NCI-H69 (cell line): ENCODE measurements at places on chromosomes 12 and 14.
A peak's percentile ranks its signal among the peaks of the same experiment; 100 is the strongest.

DNA sequence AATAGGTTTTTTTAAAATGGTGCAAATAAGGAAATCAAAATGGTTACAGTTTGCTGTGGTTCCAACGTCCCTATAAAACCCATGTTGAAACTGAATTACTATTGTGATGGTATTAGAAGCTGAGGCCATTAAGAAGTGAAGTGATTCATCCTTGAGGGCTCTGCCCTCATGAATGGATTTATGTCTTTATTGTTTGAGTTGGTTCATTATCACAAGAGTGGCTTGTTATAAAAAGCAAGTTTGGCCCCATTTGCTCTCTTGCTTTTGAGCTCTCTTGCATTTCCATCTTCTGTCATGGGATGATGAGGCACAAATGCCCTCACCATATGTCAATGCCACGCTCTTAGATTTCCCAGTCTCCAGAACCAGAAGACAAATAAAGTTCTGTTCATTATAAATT, 62.3 kb downstream of the PRKD1 start:
- DNase-seq = peak; percentile 93

DNA sequence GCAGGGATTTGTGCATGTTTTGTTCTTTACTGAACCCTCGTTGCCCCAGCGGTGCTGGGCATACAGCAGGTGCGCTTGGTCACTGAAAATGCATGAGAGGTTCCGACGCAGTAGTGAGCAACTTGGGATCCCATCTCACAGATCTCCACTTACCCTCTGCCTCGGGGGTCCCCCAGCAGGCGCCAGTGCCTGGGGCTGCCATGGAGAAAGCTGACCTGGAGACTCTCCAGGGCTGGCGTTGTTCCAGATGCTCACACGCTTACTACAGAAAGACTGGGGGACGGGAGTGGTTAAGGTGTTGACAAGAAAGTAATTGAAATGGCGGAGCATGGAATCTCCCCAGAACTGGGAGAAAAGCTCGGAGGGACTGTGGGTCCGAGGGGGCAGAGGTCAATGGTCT, 14.2 kb downstream of the GLT1D1 start:
- no peak for DNase-seq

DNA sequence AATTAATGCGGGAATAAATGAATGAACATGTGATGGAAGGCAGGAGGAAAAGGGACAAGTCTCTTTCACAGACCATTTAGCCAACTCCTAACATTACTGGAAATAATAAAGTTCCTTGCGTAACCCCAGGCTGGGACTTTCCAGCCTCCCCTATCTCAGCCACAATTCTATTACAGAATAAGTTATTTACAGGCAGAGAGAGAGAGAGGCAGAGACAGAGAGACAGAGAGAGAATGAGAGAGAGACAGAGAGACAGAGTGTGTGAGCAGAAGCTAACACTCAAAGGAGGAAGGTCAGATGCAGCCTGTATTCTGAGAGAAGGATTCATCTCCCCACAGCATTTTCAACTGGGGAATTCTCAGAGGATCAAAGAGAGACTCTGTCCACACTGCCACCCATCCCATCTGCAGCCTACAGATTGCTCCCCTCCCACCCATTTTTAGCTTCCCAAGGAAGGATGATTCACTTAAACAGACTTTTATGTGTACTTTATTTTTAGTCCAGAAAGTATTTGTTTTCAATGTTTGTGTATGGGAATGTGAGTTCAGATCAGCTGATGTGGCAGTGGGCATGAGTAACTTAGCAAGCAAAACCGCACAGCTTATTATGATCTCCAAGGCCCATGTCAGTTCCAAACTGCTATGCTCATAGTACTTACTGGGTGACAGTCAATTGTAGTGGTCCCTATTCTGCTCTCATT, 165.7 kb downstream of the CAND1 start:
- peak; percentile 6 for DNase-seq

DNA sequence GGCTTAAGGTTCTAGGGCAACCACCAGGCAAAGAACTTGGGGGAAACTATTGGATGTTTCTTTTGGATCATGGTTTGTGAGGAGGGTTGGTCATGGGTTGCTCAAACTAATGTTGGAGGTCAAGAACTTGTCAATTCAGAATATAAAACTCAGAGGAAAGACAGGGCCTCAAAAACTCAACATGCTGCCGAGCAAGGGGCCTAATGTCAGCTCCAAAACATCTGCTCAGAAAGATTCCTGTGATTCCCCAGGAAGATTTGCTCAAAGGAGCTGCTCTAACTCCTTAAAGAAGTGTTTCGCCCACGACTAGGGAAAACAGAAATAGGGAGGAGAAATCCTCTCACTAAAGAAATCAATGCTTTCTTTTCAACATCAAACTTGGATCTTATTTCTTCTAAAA, 3.7 kb upstream of the IGF1 start:
- DNase-seq = no peak

GRCh38 chr14:104135121-104135903, 3.1 kb upstream of the KIF26A start:
- DNase-seq = peak; percentile 62

- no peak for DNase-seq
Observed at GRCh38 chr14:67108230-67108629, 81.0 kb upstream of the GARIN2 start.

- DNase-seq = no peak
Observed at GRCh38 chr12:50626026-50626425, 121.2 kb downstream of the DIP2B start.

DNA sequence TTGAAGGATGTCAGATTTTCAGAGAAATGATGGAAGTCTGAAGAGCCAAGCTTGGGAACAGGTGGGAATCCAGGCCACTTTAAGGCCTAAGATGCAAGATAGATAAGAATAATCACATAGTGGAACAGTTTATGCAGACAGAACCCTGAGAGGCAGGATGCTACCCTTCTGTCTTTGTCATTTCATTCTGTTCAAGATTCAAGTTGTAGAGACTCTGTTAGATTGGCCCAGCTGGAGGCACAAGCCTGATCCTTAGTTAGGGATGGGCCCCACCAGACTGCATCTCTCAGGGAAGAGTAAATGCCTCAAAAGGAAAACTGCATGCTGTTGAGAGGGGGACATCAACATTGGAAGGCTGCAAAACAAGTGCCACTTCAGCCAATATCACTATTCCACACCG, 287.0 kb downstream of the PCNX1 start:
- no peak for DNase-seq

DNA sequence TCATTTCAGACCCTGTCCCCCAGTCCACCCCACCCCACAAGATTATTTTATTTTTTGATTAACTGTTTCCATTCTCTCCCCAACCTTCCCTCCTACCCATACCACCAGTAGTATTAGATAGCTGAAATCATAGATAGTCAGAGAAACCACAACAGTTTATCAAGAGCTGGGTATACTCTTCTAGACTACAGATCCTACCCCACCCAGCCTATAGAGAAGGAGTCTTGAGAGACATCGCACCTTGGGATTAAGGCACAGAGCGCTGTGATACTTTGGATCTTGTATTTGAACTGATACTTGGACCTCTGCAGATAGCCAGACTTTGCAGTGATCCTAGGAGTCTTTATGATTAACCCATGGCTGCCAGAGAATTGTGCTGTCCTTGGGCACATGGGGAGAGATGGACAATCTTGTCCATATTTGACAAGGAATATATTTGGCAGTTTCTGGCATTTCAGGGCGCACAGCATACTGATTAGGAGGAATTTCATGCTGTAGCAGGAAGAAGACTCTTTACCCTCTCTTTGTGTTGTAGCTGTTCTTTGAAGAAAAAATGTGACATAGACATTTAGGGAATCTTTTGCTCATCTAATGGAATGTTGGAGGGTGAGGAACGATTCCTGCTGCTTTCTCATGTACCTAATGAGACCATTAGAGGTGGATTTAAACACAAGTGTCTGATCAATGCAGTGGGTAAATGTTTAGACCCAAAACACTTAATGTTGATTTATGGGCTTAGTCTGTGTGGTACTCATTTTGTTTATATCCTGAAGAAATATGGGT, 982 bp downstream of the RBMS2 start:
- DNase-seq = no peak

DNA sequence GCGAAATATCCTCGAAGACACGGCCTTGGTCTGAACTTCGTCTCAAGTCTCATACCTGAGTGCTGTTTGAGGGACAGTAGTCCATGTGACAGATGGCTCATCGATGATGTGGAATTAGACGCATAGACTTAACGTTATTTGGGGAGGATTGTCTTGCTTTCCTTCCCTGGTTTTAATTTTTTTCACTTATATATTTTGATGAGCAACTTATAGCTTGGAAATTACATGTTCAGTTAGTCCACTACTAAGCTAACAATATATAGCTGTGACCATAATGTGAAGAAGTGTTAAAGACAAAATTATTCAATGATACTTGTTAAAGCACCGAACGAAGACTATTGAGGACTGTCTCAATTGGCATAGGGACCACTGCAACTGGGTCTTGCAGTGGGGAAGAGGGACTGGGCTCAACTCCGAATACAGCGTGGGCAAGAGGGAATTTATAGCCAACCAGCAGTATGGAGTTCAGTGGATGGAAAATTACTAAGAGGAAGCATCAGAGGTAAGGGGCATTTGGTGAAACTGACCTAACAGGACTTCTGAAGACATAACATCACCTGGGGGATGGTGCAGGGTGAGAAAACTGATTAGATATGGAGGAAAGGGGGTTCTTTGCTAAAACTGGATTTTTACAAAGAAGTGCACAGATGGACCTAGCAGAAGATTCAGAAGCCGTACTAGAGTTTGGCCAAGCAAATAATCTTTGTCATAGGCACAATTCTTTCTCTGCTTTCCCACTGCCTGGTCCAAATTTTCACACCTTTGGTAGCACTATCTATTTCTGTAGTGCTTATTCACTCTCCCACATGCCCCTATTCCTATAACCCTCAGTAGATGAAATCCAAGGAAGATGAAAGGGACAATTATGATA, 910 bp upstream of the TM7SF3 start:
- no peak for DNase-seq

DNA sequence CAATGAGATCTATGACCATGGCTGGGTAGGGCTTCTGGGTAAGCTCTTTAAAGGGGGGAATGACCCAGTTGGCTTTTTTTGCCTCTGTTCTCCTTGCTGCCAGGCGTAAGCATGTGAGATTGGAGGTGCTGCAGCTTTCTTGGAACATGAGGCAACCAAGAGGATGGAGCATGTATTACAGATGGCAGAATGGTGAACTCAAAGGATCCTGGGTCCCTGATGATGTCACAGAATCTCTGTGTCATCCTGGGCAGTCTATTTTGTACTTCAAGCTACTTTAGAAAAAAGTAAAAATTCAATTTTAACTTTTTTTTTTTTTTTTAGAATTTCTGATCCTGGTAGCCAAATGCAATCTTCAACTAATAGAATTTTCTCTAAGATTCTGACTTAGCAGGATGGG, 8.0 kb downstream of the KRT82 start:
- no peak for DNase-seq

DNA sequence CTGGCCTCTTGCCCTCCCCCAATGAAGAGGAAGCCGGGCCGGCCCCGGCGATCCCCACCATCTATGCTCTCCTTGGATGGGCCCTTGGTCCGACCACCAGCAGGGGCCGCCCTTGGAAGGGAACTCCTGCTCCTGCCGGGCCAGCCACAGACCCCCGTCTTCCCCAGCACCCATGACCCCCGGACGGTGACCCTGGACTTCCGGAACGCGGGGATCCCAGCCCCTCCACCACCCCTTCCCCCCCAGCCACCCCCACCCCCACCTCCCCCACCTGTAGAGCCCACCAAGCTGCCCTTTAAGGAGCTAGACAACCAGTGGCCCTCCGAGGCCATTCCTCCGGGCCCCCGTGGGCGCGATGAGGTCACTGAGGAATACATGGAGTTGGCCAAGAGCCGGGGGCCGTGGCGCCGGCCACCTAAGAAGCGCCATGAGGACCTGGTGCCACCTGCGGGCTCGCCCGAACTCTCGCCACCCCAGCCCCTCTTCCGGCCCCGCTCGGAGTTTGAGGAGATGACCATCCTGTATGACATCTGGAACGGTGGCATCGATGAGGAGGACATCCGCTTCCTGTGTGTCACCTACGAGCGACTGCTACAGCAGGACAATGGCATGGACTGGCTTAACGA, 19.4 kb downstream of the SETD1B start:
- DNase-seq = no peak

DNA sequence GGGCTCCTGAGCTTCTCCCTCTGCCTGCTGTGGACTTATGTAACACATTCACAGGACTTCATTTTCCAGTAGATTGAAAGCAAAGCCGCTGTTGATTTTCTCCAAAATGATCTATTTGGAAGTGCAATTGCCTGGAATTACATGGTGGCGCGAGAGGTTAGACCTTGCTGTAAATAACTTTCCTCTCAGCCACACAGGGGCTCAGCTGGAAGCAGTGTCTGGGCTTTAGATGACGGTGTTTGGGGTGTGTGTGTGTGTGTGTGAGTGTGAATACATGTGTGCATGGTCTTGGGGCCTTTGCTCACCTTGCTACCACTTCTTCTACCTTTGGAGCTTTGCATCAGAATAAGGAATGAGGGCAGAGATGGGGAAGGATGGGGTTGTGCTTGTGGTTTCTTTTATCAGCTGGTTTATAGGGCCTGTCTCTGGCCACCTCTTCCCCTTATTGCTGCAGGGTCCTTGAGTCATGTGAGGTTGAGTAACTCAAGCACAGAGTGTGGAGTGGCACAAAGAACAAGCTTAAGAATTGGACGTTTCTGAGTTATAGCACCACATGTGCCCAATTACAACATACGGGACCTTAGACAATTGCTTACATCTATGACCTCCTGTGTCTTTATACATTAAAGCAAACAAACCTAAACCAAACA, 280.6 kb downstream of the NRXN3 start:
- peak; percentile 48 for DNase-seq

DNA sequence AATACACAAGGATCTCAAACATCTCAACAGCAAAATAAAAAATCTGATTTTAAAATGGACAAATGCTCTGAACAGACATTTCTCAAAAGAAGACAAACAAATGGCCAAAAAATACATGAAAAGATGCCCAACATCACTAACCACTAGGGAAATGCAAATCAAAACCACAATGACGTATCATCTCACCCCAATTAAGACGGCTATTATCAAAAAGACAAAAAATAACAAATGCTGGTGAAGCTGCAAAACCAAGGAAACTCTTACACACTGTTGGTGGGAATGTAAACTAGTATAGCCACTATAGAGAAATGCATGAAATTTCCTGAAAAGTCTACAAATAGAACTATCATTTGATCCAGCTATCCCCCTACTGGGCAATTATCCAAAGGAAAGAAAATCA, 145.0 kb downstream of the BTG1 start:
- DNase-seq = no peak

DNA sequence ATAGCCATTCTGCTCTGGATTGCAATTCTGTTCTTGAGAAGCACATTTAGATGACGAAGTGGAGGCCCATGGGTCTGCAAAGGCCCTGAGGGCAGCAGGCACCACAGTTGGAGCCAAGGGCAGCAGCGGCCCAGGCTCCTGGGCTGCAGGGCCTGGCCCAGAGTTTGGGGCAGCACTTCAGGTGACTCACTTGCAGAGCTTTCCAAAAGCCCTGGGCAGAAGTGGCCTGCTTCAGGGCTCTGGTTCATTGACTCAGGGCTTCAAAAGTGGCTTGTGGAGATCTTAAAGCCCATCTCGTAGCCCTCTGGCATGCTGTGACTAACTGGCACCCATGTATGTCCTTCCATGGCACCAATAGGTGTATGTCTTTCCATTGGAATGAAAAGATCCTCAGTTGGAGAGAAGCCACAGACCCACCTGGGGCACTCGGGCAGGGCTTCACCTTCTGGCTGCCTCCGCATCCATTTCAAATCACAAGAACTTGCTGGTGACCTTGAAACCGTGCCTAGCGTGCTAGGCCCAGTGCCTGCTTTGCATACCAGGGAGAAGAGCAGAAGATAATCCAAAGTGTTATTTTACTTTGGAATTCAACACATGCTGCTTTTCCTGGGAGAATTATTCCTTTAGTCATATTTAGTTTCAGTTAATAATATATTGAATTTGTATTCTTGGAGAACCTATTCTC, 106.7 kb downstream of the PRMT8 start:
- DNase-seq = no peak

- no peak for DNase-seq
Observed at GRCh38 chr14:99230208-99231151, 41.5 kb downstream of the BCL11B start.
